Keratinocyte (primary cell): ENCODE measurements at places on chromosomes 7 and 10. TPM values are rescaled to one million over a fixed set of nuclear protein-coding genes. Genes with fewer than 3 reads are reported as not detected.

Gene SLIT1
- polyA plus RNA-seq = 0.01 TPM in 1 of 3 replicates, not detected in the others

Gene PRKAR2B
- 0.01 TPM in 1 of 3 replicates, not detected in the others for polyA plus RNA-seq

GRCh38 chr7:26843705-26844104 is 20.7 kb downstream of the SKAP2 start:
- DNase-seq = no peak

Gene GCK
- polyA plus RNA-seq = 0.03 TPM in 1 of 3 replicates, not detected in the others

DNA sequence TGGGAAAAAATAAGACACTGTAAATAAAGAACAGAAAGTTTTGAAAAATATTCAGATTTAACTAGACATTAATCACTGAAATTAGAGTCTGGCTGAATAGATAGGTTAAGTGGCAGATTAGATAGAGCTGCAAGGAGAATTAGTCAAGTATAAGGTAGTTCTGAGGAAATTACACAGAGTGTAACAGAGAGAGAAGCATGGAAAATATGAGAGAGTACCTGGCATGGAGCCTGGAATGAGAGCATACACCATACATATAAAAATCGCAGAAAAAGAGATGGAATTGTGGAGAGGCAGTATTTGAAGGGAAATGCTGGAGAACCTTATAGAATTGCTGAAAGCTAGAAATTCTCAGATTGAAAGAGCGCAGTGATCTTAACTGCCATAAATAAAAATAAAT is 46.9 kb downstream of the ZNRF2 start:
- no peak for DNase-seq

- no peak for DNase-seq
Measured at GRCh38 chr10:11906714-11907113, 83.6 kb downstream of the PROSER2 start.

DNA sequence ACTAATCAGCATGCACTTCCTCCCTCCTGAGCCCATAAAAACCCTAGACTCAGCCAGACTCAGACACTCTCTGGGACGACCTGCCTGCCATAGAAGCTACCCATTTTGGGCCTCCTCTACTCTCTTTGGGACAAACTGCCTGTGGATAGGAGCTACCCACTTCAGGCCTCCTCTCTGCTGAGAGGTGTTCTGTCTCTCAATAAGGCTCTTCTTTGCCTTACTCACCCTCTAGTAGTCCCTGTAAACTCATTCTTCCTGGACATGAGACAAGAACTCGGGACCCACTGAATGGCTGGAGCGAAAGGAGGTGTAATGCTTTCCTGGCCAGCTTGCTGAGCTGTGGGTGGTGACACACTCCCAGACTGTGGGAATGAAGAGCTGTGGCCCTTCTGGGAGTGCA is 424.8 kb upstream of the FZD8 start:
- no peak for DNase-seq

Gene LRRC4
- polyA plus RNA-seq = 0.01 to 0.09 TPM (median 0.07 TPM) in 3 replicates

Gene PTPRE
- polyA plus RNA-seq = 10.5 to 16.0 TPM (median 15.1 TPM) in 3 replicates

Gene NPY4R
- 0.37 to 1.4 TPM (median 0.80 TPM) in 3 replicates for polyA plus RNA-seq

GRCh38 chr10:110167149-110167548 is 40.3 kb upstream of the MXI1 start:
- no peak for DNase-seq

- DNase-seq = no peak
Measured at GRCh38 chr7:2106440-2106839, 126.3 kb downstream of the MAD1L1 start.

DNA sequence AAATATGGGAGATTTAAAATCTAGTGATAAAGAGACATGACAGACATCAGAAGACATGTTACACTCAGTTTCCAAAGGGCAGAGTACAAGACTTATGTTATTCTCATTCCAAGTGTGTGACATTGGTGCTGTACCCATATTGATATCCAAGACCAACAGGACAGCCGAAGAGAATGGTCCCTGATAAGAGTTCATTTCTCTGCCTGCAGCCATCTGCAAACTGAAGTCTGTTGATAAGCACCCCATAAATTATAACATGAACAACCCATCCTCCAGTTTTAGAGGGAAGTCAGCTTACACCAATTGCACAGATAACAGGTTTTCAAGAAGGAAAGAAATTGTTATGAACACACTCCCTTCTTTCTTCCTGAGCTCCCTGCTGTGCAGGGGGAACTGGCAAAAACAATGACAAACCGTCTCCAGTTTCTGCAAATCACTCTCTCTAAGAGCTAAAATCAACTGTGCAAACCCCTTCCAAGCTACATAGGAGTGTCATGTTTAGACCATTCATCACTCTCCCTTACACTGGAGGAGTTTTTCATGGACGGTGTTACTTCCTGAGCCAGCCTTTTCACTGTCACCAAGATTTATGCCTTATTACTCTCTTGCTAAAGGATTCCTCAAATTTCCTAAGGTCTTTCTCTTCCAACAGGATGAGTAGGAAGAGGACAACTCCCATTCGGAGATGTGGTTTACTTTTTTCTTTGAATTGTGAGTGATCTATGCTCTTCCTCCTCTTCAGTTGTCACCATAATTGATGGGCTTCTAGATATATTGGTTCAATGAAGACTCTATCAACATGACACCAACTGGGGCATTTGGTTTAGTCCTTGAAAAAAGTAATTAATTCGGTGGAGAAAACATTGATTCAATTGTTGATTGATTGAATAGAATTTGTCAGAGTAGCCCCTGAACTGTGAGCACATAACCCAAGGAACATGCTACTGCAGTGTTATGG is 80.3 kb upstream of the FAM171A1 start:
- DNase-seq = no peak

DNA sequence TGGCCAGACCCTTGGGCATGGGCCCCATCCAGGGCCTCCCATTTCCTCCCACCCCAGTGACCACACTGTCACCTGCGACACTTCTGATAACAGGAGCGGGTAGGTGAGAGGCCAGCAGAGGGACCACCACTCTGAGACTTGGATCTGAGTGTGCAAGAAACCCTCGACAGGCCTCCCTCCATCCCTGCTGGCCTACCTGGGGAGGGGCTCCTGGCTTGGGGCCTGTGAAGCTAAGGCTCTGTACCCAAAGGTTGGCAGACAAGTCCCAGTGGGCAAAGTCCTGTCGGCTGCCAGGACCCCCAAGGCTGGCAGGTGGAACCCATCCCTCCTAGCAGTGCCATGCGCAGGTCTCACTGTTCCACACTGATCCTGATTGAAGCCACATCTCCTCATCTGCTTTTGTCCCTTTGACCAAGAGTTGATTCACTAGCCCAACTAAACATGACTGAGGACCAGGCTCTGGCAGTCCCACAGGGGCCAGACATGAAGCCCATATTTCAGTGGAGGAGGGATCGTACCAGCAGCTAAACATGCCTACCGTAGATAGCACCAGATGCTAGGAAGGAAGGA is 1.2 kb upstream of the PGAM2 start:
- DNase-seq = no peak

GRCh38 chr7:28192786-28193585 is 12.4 kb upstream of the JAZF1 start:
- DNase-seq = no peak

- DNase-seq = no peak
Measured at GRCh38 chr7:19585761-19586160, 123.1 kb downstream of the POLR1F start.

DNA sequence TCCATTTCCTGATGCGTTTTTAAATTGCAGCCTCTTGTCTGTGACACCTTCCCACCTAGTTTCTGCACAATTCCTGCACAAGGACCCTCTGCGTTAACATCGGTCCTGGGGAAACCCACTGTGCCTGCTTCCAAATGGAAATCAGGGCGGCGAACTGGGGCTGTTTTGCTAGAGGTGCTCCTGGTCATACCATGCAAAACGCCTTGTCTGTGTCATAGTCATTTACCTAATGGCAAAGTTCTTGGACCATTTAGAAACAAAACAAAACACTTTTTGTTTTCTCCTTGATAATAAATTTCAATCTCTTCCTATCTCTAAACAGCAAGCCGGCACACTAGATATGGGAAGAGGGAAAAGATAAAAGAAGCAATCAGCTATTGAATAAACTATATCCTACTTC is 206.9 kb upstream of the KLF14 start:
- DNase-seq = no peak

GRCh38 chr7:55939514-55940123 is 12.1 kb upstream of the MRPS17 start:
- DNase-seq = no peak

GRCh38 chr7:5452937-5453540 is 29.4 kb upstream of the TNRC18 start:
- DNase-seq = no peak

DNA sequence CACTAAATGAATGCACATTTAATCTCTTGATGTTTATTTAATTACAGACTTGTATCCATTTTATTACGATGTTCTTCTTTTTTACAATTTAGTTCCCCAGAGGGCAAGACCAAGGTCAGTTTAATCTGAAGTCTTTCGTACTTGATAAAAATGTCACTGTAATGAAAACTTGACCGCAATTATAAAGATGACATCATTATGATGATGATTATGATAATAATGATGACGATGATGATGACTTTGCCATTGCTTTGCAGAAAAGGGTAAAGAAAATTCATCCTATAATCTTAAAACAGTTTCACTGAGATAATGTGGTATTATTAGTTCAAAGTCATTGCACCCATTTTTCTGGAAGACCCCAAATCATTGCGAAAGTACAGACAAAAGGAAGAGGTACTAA is 290.1 kb downstream of the NEBL start:
- no peak for DNase-seq

DNA sequence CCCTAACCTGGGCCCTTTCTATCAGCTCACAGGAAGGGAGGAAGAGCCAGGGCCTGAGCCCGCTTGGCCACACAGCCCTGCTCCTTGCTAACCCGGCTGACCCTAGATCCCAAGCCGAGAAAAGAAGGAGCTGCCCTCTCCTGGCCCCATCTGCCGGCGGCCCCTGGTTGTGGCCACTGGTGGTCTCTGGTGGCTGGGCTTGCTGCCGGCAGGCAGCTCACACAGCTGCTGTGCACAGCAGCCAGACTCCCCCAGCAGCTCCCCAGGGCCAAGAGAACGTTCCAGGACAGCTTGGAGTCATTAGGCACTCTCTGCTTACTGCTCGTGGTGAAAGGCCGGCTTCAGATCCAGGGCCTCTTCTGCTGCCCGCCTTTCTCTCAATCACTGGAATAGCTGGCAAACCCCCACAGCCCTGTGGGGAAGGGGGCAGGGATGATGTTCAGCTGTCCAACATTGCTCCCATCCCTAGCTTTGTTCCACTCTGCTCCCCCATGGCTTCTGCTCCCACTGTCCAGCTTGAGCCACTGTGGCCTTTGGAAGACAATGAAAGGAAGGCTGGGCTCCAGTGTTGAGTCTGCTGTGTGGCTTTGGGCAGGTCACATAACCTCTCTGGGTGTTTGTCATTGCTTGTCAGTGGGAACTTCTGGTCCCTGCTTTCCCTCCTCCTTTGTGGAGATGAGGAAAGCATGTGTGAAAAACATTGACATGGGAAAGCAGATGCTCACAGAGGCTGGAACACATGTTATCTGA is 35.4 kb upstream of the COL13A1 start:
- no peak for DNase-seq

DNA sequence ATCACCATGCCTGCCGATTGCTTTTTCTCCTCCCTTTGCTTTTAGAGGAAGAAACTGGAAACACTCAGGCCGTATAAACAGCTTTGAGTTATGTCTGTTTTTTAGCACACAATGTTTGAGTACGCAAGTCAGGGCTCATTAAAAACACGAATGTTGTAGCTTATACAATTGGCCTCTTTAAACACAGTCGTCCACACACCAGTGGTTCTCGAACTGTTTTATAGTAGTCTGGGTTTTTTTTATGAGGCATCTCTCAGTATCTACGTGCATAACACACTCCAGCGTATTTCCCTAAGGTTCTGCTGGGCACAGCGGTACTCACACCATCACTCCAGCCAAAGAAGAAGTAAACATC is 13.4 kb upstream of the CARD11 start:
- no peak for DNase-seq

DNA sequence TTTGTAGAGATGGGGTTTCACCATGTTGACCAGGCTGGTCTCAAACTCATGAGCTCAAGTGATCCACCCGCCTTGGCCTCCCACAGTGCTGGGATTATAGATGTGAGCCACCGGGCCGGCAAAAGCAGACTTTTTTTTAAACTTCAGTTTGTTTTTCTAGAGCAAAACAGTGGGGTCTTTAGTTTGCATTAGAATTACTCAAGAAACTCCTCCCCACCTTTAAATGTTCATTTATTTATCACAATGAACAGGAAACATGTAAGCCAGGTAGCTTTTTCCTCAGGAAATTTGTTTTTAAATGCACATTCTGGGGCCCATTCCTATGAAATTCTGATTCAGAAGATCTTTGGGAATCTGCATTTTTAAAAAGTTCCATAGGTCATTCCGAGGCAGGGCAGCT is 56.0 kb upstream of the JAZF1 start:
- no peak for DNase-seq

Gene LRRD1
- 0.04 TPM in 2 of 3 replicates, not detected in the other for polyA plus RNA-seq

- no peak for DNase-seq
Measured at GRCh38 chr10:36888925-36889573, 236.3 kb upstream of the ANKRD30A start.

Gene OR9A2
- not detected in 3 replicates for polyA plus RNA-seq

Gene LRGUK
- polyA plus RNA-seq = 0.16 to 0.50 TPM (median 0.45 TPM) in 3 replicates

GRCh38 chr10:1454951-1455350 is 282.4 kb downstream of the ADARB2 start:
- DNase-seq = no peak

DNA sequence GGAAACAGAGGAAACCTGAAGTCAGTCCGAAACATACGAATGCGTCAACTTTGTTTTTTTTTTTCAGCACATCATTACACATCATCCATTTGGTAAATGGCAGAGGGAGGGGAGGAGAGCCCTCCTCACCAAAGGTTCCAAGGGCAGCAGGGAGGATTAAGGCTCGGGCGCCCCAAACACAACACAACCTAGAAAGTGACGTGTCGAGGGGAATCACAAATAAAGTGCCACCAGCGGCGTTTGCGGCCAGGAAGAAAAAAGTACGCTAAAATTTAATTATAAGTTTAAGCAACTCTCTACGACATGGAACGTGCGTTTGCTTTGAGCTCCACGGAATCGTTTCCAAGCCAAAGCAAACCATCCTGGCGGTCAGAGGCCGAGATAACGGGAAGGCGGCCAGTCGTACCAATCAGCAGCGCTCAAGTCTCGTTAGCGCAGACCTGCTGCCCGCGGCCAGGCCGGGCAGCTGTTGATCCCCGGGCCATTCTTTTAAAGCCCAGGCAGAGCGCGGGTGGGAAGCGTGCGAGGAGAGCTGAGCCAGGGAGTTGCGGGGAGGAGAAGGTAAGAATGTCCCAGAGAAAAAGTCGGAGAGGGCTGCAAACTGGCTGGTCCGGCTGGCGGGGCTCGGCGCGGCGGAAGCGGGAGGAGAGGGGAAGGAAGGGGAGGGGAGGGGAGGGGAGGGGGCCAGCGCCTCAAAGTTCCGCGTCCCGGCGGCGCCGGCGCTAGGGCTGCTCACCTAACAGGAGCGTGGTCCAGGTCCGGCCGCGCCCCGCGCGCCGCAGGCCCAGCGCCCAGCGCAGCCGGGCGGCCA is 719 bp downstream of the DPY19L1 start:
- no peak for DNase-seq

DNA sequence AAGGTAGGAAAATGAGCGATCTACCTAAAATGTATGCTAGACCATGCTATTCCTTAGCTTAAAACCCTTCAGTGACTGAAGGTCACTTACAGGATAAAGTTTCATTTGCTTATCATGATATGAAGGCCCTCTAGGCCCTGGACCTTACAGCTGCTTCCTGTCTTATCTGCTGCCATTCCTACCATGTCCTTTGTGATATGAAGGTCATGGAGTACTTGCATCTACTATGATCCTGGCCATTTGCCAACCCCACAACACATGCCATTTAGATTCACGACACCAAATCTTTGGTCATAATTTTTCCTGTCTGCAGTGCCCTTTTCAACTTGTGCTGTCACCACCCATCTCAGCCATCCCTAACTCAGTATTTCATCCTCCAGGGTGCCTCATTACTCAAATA is 181.8 kb upstream of the MDFIC start:
- DNase-seq = no peak

Gene ANKRD7
- polyA plus RNA-seq = 0.10 to 0.32 TPM (median 0.26 TPM) in 3 replicates

GRCh38 chr7:36280840-36281812 is 108.5 kb upstream of the ANLN start:
- DNase-seq = no peak
